ENCODE measurements at places on chromosomes 3 and 15. TPM values are rescaled to one million over a fixed set of nuclear protein-coding genes. Genes with fewer than 3 reads are reported as not detected.

The SERINC4 gene
- 0.55 TPM for polyA plus RNA-seq

The CFAP161 gene
- polyA plus RNA-seq: 0.56 TPM

DNA sequence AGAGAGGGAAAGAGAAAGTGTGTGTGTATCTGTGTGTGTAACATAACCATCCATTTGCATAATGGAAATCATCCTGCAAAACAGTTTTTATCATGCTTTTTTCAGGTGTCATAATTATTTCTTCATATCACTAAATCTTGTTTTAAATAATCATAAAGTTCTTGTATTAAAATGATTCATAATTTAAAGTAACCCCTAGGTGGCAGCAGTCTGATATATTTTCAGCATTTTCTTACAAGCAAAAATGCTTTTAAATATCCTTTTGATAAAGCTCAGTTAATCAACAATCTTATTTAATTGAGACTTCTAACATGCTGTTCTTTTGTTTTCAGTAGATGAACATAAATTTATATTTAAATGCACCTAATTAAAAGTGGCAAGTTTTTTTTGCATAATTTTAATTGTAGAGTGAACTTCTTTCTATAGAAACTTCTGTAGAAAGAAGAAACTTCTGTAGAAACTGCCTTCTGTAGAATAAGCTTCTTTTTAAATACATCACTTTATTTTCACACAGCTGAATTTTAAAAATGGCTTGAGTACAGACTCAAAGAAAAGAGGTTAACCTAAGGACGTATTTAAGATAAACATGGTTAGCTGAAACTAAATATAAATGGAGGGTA is 72.5 kb downstream of the OPA1 start:
- peak; percentile 16 for DNase-seq

- DNase-seq: no peak
Measured at GRCh38 chr15:66502491-66502890, 2.2 kb downstream of the RPL4 start.

DNA sequence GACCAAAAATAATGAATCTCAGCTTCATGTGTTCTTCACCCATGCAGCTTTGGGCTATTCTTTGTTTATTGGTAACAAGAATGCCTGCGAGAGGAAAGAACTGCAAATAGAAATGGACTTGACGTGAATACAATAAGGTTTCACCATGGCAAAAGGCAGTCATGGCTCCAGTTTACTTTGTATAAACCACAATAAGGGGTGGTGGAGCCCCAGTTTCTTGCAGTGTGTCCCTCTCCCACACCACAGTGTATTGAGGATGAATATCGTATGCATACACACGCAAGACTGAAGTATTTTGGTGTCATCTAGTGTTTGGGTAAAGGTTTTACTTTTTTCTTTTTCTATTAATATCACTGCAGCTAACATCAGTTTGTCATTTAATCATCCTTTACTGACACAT is 159.7 kb upstream of the CNTN4 start:
- DNase-seq: peak; percentile 11

DNA sequence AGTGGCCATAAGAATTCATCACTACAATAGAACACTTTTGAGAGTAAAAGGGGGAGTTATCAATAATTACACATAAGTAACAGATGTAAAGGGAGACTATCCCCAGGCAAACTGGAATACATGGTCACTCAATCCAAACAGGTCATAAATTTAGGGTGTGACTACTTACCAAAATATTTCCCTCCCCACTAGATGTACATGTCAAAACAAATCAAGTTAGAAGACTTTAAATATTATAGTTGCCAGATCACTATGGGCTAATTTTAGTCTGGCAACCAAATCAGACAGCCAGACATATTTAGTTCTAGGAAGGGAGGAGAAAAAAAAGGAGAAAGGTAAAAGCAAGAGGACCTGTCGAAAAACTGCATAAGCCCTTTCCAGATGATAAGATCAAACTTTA is 23.1 kb downstream of the SLC24A5 start:
- DNase-seq: no peak

Data from muscle of back (tissue), 13 donors.